Spinal cord (tissue), 10 donors: ENCODE measurements at places on chromosomes 5 and 9. TPM values are rescaled to one million over a fixed set of nuclear protein-coding genes. Genes with fewer than 3 reads are reported as not detected.

The PCDHGA5 gene
- 8.8 TPM for total RNA-seq

The NFIB gene
- total RNA-seq: 93.5 TPM

The GRAMD2B gene
- 65.2 TPM for total RNA-seq

The ADAMTS12 gene
- 44.5 TPM for total RNA-seq

The OR1J2 gene
- not detected for total RNA-seq

The LHX3 gene
- not detected for total RNA-seq

The TLX3 gene
- total RNA-seq: 2.0 TPM

The RNF183 gene
- 0.11 TPM for total RNA-seq

The FOXD4L5 gene
- 0.40 TPM for total RNA-seq
